ENCODE measurements at places on chromosomes 6 and 20. TPM values are rescaled to one million over a fixed set of nuclear protein-coding genes. Genes with fewer than 3 reads are reported as not detected.

The PLG gene
- polyA plus RNA-seq, result 211 TPM

The GRIK2 gene
- 1.4 TPM for polyA plus RNA-seq

The HLA-DQB2 gene
- polyA plus RNA-seq, result 1.7 TPM

The LRRC73 gene
- polyA plus RNA-seq, result 4.6 TPM

The PTPRT gene
- polyA plus RNA-seq, result not detected

The ROS1 gene
- polyA plus RNA-seq, result 0.04 TPM

- DNase-seq, result no peak
These were observed 285.3 kb downstream of the EYA4 start for GRCh38 chr6:133526436-133526835.

DNA sequence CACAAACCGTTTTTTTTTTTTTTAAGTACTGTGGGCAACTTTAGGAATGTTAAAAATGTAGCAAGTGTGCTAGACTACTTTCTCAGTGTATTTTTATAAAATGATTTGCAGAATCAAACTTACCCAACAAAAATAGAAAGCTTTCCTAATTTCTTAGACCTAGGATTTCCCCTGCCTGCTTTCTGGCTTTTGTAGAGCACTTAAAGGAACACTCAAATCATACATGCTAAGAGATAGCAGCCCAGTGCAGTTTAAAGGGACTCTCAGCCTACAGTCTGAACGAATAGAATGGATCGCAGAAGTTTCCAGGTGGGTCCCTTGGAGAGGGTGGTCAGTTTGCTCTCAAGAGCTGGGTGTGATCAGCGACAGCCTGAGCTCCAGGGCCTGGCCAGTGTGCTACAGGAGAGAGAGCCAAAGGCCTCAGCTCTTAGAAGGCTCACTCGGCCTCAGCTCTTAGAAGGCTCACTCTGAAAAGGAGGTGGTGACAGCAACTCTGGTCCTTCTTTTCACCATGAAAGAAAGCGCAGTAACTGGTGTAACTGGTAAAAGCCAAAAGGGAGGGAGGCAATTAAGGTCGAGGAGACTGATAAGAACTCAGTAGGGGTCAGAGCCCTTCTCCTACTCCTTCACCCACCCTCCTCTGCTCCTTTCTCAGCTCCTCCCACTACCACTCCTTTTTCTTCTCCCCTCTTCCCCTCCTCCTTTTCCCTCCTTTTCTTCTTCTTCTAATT is 142.4 kb downstream of the ZFP64 start:
- DNase-seq, result no peak

- no peak for DNase-seq
These were observed 97.3 kb upstream of the MAFB start for GRCh38 chr20:40786336-40786735.

DNA sequence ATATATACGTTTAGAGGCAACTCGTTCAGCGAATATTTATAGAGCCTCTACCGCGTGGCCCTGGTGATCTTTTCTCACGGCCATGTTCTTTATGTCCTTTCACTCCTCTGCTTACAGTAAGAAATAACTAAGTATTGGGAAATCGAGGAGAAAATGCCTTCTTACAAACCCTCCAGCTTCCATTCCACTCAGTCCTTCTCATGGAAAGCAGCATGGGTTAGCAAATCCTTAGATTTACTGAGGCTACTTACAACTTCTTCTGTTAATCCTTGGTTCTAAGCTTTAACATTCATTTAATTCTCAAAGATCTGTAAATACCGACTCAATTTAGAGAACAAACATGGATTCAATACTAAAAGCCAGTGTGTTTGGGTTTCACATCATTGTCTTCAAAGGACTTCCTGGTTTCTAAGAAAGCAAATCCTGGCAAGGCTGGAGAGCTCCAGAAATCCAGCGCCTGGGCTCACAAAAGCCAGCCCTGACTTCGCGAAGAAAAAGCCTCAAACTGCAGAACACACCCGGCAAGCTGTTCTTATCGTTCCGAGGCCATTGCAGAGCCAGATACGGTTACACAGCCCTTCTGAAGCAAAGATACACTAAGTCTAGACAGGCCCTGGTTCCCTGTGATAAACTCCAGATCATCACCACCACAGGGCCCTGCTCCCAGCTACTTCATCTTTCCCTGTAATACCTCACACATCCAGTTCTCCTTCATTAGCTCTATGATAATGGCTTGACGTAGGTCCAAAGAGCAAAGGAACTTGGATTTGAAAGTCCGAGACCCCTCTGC is 19.2 kb downstream of the AGPAT4 start:
- DNase-seq, result no peak

DNA sequence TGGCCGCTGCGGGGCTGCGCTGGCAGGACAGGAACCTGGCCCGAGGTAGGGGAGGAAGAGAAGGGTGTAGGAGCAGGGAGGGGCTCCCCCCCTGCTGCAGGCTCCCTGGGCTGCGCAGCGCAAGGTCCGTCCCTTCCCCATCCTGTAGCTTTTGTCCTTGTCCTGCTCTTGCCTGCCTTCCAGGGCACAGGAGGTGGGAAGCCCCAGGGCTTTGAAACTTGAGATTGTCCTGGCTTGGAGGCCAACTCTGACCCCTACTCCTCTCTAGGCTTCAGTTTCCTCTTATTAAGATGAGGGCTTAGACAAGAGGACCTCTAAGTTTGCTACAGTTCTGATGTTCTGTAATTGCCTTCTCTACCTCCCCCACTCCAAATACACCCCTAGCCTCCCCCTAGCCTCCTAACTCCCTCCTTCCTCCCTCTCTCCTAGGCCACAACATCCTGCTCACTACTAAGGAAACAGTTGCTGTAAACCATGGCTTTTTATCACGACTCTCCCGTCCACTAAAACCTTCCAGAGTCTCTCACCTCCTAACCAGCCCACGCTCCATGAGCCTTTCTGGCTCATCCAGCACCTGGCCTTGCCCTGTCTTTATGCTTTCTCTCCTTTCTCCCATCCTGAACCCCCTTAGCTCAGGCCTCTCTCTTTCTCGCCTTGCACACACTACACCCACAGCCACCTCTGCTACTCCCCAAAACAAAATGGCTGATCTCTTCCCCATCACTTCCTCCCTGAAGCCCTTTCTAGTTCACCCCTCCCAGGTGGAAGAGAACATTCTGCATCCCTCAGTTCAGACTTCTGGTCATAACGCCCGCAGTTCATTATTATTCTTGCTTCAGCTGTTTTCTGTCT is 10.2 kb downstream of the UNC5CL start:
- DNase-seq, result peak; percentile 77

DNA sequence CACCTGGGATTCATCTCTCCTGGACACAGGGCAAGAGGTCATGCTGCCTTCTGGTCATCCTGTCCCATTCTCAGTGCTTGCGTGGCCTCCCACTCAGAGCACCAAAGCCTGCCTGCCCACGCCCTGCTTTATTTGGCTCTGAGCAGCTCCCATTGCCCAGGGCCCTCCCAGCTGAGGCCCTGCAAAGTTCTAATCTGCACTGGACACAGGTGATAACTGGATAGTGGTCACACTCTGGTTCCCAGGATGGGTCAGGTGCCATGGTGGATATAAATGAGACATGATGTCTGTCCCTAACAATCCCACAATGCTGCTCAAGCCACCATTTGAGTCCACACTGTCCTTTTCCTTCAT is 39.5 kb downstream of the CPXM1 start:
- DNase-seq, result no peak

- DNase-seq, result no peak
These were observed 20.9 kb downstream of the FKBP1A start for GRCh38 chr20:1371830-1372539.

DNA sequence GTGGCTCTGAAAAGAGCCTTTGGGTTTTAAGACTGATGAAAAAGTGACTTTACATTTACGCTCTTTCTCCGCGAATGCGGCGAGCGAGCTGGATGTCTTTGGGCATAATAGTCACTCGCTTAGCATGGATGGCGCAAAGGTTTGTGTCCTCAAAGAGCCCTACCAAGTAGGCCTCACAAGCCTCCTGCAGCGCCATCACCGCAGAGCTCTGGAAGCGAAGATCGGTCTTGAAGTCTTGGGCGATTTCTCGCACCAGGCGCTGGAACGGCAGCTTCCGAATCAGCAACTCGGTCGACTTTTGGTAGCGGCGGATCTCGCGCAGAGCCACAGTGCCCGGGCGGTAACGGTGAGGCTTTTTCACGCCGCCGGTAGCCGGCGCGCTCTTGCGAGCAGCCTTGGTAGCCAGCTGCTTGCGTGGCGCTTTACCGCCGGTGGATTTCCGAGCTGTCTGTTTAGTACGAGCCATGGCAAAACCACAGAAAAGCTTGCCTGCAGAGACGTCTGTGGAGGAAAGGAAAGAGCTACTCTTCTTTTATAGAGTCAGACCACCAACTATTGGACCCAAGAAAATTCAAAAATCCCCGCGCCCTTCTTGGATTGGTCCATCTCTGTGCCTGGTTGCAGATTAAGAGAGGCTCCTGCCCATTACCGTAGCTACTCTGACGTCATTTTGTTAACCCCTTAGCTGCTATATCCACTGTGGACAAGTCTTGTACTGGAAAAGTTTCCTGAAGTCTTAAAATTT is 55.5 kb upstream of the HFE start:
- DNase-seq, result peak; percentile 99

- no peak for DNase-seq
These were observed 215.1 kb downstream of the SOX4 start for GRCh38 chr6:21808551-21809242.

DNA sequence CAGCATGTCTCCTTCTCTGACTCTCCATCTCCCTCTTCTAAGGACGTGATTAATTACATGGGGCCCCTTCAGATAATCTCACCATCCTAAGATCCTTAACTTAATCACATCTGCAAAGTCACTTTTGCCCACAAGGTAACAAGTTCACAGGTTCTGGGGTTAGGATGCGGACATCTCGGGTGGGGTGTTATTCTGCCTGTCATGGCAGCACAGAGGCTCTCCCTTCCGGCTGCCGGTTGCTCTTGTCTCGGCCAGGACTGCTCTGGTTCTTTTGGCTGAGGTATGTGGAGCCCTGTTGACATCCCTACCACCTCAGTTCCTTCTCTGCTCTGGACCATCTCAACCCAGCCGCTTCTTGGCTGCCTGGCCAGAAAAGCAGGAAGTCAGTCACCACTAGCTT is 4.2 kb upstream of the CST11 start:
- DNase-seq, result no peak

GRCh38 chr6:6969761-6970223 is 138.0 kb upstream of the RREB1 start:
- DNase-seq, result peak; percentile 61

- peak; percentile 42 for DNase-seq
These were observed 97.2 kb downstream of the SPTLC3 start for GRCh38 chr20:13105864-13106457.

GRCh38 chr6:6844530-6844929 is 256.0 kb downstream of the LY86 start:
- no peak for DNase-seq

DNA sequence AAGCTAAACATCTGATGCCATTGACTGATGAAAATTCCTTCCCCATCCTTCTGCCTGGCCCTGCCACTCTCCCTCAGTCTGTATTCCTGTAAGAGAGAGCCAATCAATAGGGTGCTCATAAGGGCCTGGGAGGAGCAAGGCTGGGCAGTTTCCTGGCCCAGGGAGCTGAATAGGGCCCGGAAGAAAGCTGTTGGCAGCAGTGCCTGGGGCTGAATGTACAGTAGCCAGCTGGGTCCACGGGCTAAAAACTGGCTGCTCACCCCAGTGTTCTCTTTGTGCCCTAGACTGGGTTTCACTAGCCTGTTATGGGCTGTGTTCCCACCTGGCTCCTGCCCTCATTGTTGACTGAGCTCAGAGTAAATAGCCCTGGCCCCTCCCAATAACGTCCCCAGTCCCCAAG is 1.7 kb upstream of the WFDC2 start:
- no peak for DNase-seq

GRCh38 chr6:125009578-125009977 is 47.3 kb downstream of the RNF217 start:
- DNase-seq, result no peak

DNA sequence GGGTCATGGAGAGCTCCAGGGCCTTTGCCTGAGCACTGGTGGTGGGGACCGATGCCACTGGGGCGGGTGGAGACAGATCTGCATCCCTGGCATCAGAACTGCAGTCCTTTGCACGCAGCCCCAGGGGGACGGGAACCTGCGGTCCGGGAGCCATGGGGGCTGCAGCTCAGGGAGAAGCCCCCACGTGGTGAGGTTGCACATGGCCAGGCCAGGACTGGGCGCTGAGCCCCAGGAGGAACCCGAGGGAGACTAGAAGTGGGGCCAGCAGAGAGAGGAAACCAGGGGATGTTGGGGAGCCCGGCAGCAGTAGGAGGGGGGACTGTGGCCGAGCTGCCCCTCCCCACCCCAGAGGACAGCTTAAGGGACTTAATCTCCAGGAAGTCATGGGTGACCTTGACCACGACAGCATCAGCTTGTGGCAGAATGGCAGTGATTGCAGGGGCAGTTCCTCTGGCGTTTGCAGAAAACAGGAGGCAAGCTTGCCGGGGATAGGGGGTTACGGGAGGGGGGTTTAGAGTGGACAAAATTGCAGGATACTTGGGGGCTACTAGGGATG is 18.0 kb upstream of the LSM14B start:
- DNase-seq, result no peak

GRCh38 chr6:43171707-43172103 is 636 bp downstream of the SRF start:
- DNase-seq, result no peak

DNA sequence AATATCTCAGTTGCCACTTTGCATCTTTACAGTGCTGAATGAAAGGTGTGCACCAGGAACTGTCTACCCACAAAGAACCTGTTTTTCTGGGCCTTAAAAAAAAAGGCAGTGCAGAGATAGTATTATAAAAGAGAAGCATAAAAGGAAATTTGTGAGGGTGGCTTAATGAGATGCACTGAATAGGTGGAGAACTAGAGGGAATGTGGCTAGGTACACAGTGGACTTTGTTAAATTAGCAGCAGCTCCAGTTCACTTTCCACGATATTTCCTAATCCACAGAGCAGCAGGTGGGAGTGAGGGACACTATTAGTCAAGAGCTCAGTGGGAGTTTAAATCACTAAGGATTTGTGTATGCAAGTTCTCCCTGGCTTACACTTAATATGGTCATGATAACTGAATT is 38.8 kb downstream of the MAP7 start:
- no peak for DNase-seq

GRCh38 chr6:84860920-84861319 is 96.5 kb upstream of the TBX18 start:
- DNase-seq, result no peak

GRCh38 chr6:41427642-41428335 is 92.4 kb downstream of the NCR2 start:
- peak; percentile 70 for DNase-seq

DNA sequence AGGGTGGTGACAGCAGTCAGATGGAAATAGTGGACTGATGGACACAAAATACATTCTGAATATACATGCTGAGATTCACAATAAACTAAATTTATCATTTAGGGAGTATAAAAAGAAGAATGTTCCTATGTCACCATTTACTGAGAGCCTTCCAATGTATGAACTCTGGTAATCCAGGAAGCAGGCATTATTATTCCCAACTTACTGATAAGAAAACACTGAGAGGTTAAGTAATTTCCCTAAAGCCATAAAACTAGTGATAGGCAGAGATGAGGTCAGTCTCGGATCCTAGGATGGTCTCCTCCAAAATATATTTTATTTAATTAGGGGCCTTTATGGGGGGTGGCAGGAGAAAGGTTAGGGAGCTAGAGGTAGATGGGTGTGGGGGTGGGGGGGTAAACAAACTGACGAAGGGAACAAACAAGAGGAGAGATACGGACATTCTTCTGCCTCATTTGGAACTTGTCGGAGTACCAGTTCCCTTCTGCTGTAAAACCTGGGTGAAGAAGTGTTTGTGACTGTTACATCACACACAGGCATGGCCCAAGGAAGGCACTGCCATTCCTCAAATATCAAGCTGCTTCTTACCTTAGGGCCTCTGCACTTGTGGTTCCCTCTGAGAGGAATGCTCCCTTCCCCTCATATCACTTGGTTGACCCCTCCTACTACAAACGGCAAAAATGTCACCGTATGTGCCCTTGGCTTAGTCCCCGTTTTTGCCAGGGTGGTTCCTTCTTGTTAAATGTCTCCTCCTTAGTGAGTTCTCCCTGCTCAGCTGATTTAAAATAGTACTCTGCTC is 6.7 kb downstream of the SAYSD1 start:
- no peak for DNase-seq

Data from kidney (tissue), 22 donors.